Bronchus fibroblast of lung (primary cell): ENCODE measurements at places on chromosomes 7 and 10. TPM values are rescaled to one million over a fixed set of nuclear protein-coding genes. Genes with fewer than 3 reads are reported as not detected.

SUN3 gene
- not detected in 2 replicates for total RNA-seq

STEAP2 gene
- total RNA-seq: 5.5 and 6.8 TPM in 2 replicates

UNCX gene
- total RNA-seq: not detected in 2 replicates

STEAP1 gene
- total RNA-seq: 30.0 and 39.5 TPM in 2 replicates

CCDC172 gene
- total RNA-seq: not detected in 2 replicates
